ENCODE measurements at places on chromosomes 3 and 15.

DNA sequence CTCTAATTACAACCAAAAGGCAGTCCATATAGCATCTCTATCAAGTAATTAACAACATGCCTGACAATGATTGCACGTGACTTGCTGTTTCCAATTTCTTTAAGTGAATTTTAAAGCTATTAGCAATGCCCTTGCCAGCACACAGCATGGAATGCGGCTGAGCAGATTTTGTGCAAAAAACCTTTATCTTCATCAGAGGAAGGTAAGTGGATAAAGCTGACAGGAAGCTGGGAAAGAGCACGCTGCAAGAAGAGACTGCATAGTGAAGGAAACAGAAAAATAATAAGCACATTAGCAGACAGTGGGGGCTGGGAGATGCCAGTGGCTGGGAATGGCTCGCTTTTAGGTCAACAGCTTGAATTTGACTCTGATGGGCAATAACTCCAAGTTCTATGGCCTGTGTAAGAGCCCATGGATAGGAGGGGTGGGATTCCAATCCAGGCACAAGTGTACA is 138.8 kb downstream of the PDZRN3 start:
- no peak for DNase-seq

DNA sequence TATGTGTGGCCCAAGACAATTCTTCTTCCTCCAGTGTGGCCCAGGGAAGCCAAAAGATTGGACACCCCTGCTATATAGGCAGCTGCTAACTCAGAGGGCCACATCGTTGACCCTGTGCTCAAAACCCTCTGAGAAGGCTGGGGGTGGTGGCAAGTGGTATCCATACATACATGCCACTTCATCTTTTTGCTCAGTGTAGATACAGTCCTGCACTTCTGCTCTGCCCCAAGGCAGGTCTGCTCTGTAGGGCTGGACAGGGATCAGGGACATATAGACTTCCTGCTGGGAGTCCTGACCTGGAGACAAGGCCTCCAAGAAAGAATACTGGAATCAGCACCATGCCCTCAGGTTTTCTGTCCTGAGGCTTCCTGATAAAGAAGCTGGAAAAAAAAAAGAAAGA is 4.5 kb upstream of the HCN4 start:
- peak; percentile 82 for DNase-seq

- DNase-seq = no peak
Observed at GRCh38 chr3:41198526-41198925, 779 bp upstream of the CTNNB1 start.

GRCh38 chr3:170725285-170725731 is 139.4 kb upstream of the SLC7A14 start:
- DNase-seq = no peak

- peak; percentile 84 for DNase-seq
Observed at GRCh38 chr3:152474585-152474984, 205.9 kb downstream of the MBNL1 start.

- no peak for DNase-seq
Observed at GRCh38 chr3:133461291-133461690, 61.4 kb downstream of the BFSP2 start.

DNA sequence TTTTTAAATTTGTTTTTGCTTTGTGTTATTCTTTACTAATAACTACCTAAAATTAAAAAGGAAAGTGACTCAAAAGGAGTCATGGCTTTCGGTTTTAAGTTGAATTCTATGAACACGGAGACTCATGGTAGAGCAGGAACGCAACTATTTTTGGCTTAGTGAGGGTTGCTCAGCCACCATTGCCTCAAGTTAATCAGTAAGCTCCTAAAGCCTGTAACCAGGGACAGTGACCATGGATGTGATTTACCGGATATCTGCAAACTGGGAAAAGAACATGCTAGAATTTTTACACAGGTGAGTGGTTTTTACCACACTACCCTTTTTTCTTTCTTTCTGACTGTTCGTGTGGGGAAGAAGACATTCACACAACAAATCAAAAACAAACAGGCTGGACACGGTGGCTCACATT is 11.8 kb downstream of the SLC12A8 start:
- no peak for DNase-seq

DNA sequence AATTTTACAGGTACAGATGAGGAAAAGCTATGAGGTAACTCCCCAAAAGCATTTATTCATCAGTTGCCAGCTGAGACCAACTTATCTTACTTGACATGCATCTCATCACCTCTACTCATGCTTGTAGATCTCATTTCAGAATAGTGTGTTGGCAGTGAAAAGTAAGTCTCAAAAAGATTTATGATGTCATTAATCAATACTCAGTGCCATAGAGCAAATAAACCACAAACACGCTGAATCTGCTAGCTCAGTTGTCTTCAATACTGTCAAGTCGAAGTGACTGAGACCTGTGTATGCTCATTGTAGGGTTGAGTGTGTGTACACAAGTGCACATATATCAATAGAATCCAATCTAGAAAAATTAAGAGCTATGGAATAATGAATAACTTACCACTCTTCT is 413.5 kb downstream of the CNTN3 start:
- no peak for DNase-seq

DNA sequence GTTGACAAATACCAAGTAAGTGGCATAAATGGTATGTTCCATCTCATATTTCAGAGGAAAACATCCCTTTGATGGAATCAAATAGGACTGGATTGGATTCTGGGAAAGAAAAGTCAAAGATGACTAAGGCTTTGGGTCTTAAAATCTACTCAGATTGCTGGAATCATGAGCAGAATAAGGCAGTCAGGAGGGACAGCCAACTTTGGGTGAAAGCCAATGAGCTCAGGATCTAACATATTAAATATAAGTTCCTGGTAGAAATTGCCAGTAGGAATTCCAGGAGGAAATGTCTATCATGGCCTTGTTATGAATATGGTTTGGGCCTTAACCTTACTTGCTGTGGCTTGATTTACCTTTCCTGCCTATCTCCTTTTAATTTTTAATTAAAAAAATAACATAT is 55.3 kb downstream of the ISL2 start:
- DNase-seq = no peak

- peak; percentile 85 for DNase-seq
Observed at GRCh38 chr15:74129586-74130154, 716 bp upstream of the ISLR2 start.

DNA sequence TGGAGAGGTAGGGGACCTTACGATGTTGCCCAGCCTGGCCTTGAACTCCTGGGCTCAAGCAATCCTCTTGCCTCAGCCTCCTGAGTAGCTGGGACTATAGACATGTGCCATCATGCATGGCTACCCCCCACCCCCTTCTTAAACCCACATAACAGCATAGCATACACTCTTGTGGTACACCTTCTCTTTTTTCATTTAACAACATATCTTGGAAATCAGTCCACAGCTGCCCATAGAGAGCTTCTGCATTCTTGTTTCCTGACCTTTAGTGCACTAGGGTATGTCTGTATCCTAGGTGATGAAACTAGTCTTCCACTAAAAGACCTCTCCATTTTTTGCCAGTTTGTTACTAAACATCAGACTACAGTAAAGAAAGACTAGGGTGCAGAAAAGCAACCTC is 33.0 kb downstream of the SLC28A1 start:
- DNase-seq = no peak

DNA sequence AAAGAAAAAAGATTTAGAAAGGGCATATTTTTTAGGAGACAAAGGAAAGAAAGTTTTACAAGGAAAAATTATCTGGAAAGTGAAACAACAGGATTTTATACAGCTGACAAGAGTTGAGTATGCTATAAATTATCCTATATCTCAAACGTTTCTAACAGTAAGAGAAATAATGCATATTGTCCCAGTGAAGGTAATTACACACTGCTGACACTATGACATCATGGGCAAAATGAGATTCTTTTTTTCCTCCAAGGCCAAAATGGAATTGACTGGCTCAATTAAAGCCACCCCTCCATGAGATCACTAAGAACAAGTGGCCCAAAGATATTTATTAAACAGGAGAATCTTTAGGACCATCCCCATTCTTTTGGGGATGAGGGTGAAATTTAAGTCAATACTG is 72.0 kb upstream of the CDIN1 start:
- no peak for DNase-seq
